ENCODE measurements at places on chromosomes 5 and 9.

DNA sequence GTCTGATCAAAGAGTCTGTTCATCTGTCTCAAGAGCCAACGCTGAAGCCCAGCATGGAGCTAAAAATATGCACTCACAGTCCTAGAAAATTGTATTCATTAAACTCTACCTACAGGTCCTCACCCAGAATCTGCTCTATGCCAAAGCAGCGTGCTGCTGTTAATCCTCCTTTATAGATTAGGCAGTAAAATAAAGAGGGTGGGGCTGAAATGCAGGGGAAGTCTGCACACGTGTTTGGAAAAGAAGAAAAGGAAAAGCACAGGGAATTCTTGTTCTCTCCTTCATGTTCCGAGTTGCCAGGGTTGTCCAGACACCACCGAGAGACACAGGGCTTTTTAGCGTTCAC, 121.4 kb upstream of the TMEM161B start:
- DNase-seq, result no peak

- DNase-seq, result no peak
Observed at GRCh38 chr9:33263131-33264002, 1.1 kb downstream of the BAG1 start.

DNA sequence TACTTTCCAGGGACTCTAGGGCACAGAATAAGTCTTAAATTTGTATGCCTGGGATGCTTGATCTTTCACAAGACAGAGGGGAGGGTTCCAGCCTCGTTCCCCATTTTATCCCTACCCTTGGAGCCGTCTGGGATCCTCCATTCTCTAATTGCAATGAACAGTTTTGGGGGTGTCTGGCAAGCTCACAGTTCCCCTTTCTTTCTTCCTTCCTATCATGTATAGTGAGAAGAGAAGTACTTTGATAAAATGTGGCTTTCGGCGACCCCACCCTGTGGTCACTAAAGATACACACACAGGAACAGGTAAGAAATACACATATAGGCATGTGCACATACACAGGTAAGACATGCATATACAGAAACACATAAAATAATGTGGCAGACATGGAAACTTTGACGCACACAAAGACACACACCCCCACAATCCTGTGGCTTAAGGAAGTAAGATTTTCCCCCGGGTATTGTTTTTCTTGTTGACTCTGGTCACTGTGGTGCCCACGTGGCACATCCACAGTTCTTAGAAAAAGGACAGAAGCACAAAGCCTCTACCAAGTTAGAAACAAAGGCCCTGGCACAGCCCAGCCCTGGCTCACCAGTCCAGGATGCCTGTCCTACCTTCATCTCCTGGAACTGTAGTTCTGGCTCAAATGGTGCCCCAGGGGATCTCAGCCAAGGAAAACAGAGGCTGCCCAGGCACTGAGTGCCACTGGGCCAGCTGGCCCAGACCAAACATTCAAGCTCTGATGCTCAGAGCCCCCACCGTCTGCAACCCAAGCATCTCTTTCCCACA, 6.3 kb upstream of the SMU1 start:
- no peak for DNase-seq

DNA sequence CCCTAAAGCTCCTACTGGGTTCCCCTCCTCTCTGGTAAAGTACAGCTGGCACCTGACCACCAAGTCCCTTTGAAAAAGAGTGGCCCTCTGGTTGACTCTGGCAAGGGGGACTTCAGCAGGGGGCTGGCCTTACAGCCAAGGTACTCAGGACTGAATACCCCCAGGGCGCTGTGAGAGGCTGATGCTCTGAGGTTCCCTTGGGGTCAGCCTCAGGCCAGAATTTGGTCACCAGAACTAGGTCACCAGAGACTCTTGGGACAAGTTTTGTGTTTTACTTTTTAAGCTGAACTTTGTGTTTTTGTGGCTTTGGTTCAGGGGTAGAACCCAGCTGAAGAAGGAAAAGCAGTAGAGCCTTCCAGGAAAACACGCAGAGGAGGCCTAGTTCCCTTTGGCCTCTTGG, 23.3 kb upstream of the SMU1 start:
- DNase-seq, result no peak

DNA sequence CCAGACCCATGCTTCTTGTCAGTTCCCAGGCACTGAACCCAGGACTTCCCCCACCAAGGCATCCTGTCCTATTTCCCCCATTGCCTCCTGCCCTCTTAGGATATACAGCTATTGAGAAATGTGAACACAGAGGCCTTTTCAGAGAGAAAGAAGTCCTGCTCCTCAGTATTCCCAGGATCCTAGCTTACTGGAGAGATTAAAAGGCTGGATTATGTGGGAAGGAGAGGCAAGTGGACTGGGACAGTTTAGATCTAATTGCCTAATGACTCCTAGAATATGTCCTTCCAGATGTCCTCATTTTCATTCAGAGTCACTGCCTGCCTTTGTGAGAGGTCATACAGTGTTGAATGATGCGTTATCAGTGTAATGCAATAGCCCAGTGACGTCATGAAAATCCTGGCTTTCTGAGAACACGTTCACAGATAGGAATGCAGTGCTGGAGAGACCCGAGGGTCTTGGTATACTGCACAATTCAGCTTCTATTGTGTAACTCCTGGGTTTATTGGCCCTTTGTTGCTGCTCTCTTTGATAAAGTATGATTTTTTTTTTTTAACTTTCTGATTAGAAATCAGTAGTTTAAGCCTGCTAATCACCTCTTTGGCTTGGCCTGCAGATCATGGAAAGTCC, 26.2 kb downstream of the WWC1 start:
- no peak for DNase-seq

DNA sequence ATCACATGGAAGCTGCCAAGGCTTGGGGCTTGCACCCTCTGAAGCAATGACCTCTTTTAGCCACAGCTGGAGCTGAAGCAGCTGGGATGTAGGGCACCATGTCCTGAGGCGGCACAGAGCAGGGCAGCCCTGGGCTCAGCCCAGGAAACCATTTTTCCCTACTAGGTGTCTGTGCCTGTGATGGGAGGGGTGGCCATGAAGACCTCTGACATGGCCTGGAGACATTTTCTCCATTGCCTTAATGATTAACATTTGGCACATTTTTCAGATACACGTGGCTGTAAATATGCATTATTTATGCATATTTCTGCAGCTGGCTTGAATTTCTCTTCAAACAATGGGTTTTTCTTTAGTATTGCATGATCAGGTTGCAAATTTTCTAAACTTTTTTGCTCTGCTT, 81.7 kb downstream of the OSMR start:
- no peak for DNase-seq

DNA sequence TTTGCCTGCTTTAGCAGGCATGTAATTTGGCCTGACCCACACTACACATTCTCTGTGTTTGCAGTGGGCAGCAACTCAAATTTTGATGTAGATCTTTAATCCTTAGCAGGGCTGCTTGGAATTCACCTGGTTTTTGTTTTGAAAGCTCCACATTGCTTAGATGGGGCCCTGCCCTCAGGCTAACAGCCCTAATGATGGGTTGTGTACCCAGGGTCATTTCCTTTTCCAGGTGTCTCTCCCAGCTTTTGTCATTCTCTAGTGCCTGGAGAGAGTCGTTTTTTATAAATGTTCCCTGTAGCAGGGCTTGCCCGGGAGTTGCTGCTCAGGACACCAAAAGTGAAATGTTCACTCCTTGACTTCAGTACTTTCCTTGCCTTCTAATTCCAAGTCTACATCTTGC, 126.3 kb downstream of the TRIO start:
- no peak for DNase-seq

DNA sequence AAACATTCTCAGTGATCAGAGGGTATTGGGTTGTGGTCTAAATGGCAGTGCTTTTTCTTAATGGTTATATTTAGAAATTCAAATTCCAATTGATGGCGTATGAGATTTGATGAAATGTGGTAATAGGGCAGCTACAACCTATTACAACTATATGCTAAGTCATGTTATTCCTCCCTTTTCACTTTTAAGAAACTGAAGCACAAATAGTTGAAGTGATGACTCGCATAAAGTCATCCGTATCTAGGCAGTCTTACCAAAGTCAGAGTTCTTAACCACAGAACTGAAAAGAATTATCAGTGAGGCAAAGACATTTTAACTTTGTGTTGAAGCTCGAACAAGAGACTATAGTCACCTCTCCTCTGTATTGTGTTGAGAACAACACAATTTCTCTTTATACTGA, 28.2 kb downstream of the C9orf152 start:
- no peak for DNase-seq

DNA sequence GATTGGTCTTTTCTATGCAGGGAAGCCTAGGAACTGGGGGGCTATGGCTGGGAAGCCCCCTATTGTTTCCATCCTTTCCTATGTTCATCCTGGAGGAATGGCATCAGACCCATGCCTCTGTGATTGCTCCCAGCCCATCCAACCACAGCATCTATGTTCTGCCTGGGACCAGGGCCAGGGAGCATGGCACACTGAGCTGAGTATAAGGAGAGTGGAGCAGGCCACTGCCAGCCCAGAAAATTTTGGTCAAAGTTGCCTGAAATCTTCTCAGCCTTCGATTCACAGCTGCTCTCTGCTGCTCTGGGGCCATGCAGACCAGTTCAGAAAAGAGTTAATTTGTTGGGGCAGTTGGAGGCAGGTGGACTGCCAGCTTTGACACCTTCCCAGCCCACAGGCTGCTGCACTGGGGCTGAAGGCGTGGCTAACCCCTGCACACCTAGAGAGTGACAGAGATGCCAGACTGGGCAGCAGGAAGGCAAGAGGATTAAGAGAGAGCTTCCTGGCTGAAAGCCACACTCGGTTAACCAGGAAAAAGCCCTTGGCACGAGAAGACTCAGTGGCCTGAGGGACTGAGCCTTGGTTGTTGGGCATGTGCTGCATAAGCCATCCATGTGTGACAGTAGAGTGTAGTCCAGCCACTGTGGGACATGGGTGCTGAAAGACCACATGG, 12.1 kb downstream of the TGFBI start:
- DNase-seq, result no peak

GRCh38 chr5:31096238-31096865, 97.1 kb upstream of the CDH6 start:
- no peak for DNase-seq

GRCh38 chr5:78253201-78253600, 41.3 kb downstream of the AP3B1 start:
- DNase-seq, result no peak
